ENCODE measurements at places on chromosomes 11 and 22.

DNA sequence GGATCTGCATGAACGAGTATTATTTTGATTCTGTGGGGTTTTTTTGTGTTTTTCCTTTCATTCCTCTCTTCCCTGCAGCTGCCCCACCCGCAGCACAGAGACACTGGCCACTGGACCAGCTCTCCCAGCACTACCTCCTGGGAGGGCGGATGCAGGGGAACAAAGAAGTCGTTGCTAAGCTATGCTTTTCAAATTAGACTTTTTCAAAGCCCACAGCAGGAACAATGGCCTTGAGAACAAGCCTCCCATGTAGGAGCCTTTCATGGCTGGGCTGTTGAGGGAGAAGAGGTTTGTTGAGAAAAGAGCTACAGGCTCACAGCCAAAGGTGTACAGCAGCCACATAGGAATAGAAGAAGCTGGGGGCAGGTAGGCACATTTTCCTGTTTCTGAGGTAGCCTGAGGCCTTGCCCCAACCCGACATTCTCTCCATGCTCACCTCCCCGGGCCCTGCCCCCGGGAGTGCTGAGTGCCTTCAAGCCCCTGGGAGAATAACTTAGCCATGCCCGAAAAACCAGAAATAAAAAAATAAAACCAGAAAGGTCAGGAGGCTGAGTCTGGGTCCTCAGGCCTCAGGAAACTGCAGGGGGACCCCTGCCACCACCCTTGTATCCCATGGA, 20.5 kb upstream of the SYT12 start:
- DNase-seq = no peak

- no peak for DNase-seq
Observed at GRCh38 chr11:46672381-46672839, 28.0 kb downstream of the ARHGAP1 start.

GRCh38 chr22:37351232-37351631, 68.9 kb downstream of the CYTH4 start:
- no peak for DNase-seq

DNA sequence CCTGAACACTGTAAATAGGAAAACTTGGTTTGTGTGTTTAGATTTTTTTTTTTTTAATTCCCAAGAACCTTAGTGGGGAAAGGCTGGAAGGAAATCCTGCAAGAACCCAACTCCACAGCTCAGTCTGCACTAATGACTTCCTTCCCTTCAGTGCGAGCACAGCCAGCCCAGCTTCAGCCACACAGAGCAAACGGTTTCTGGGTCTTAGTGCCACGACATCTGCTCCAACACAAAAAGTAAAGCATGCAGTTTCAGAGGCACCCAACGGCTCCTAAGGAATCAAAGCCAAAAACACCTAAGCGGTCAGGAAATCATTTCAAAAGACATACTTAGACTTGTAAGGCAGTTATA, 236.1 kb downstream of the TTC28 start:
- peak; percentile 60 for DNase-seq

DNA sequence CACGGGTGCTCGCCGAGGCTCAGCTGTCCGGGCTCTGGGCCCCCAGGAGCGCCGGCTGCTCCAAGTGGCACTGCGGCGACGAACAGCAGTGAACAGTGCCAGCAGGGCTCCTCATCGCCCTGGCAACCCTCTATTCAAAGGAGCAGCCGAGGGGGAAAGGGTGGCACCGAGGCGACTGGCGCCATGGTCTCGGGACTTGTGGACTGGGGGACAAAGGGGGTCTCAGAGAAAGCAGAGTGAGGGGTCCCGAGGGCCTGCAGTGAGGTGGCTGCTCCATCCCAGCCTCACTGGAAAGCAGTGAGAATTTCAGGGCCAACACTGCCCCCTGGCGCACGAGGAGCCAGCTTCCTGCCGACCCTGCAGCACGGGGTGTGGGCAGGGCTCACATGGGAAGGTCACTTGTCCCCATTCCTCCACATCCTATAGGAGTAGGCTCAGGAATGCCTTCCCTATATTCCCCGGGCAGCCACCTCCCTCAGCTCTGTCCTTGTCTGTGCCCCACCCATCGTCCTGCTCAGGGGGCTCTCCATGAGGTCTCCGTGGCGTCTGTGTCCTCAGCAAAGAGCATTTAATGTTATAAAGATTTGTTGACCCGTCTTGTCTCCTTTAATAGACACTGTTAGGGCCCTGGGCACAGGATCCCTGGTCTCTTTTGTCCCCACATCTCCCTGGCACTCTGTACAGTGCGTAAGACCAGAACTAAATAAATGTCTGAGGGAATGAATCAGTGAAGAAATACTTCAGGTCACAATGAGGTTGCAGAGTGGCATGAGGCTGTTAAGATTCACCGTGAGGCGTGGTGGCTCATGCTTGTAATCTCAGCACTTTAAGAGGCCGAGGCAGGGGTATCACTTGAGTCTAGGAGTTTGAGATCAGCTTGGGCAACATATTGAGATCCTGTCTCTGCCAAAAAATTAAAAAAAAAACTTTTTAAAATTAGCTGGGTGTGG, 26.4 kb downstream of the LRFN4 start:
- no peak for DNase-seq

GRCh38 chr22:20130731-20131596, 640 bp upstream of the ZDHHC8 start:
- DNase-seq = peak; percentile 43
